ENCODE measurements at places on chromosomes 4 and X. TPM values are rescaled to one million over a fixed set of nuclear protein-coding genes. Genes with fewer than 3 reads are reported as not detected.

Gene MAGED4
- total RNA-seq: 119 TPM

Gene FAAH2
- total RNA-seq: 3.7 TPM

Gene TMEM271
- total RNA-seq: 11.6 TPM

Gene ASB9
- 0.25 TPM for total RNA-seq

Gene NEUROG2
- total RNA-seq: 25.1 TPM

Gene ENPP6
- 2.2 TPM for total RNA-seq
